ENCODE measurements at places on chromosomes 12 and 14.

GRCh38 chr12:106081606-106082005, 57.1 kb downstream of the NUAK1 start:
- DNase-seq, result no peak
- H3K4me3 ChIP-seq, result no peak overlapping the region
- peaks cover 69% of the 10 kb centered on the region for H3K27me3 ChIP-seq
- H3K4me1 ChIP-seq, result no peaks in the 10 kb centered on the region
- no peak overlapping the region for H3K27ac ChIP-seq

DNA sequence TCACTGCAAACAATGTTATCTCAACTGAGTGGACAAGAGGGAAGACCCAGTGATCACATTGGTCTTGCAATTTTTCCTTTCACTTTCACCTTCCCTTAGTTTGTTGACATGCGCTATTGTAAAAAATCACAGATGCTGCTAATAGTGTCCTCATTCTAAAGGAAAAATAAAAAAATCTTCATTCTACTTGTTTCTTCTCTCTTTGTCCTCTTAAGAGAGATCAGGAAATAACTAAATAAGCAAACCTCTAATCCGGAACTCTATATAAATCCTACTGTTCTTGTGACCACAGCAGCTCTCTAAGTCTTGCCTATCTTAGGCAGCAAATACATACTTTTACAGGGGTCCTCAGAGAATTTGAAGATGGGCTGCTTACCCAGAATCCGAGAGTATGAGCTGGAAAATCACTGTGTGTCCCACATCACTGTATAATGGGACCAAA, 257.7 kb downstream of the NAV3 start:
- no peak for DNase-seq
- H3K4me3 ChIP-seq, result no peak overlapping the region
- no peaks in the 10 kb centered on the region for H3K27me3 ChIP-seq

DNA sequence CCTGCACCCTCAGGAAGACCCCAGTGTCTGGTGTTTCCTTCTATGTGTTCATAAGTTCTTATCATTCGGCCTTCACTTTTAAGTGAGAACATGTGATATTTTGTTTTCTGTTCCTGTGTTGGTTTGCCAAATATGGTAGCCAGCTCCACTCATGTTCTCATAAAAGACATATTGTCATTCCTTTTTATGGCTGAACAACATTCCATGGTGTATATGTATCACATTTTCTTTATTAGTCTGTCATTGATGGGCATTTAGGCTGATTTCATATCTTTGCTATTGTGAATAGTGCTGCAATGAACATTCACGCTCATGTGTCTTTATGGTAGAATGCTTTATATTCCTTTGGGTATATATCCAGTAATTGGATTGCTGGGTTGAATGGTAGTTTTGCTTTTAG, 645.1 kb downstream of the SLC16A7 start:
- no peak overlapping the region for H3K4me3 ChIP-seq
- H3K27ac ChIP-seq, result no peak overlapping the region
- no peaks in the 10 kb centered on the region for H3K27me3 ChIP-seq
- H3K36me3 ChIP-seq, result no peaks in the 10 kb centered on the region

- no peaks in the 10 kb centered on the region for H3K36me3 ChIP-seq
- H3K4me1 ChIP-seq, result no peaks in the 10 kb centered on the region
- no peak for DNase-seq
- no peaks in the 10 kb centered on the region for H3K27me3 ChIP-seq
These were observed 76.9 kb downstream of the KICS2 start for GRCh38 chr12:64145226-64145625.

DNA sequence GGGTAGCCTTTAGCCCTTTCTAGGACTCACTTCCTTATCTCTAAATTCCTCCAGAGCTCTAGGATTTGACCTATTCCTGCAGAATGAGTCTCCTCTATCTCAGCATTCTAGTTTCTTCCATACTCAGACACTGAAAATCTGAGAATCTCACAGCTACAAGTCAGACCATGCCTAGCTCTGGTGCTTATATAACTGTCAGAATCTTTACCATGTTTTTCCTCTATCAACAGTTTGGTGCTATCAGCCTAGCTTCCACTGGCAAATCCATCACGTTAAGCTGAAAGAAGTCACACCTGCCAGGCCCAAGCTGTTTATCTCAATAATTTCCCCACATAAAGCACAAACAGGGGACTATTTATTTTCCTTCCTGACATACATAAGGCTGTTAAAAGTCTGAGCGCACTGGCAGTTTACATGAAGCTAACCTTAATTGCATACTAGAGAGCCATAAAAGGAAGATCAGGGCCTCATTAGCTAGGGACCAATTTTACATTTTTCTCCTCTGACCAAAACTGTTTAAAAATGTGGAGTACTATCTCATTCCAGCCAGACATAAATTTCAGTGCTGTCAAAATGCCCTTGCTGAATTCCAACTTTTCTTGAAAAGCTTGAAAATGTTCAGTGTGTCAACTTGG, 270.5 kb downstream of the C12orf75 start:
- H3K27ac ChIP-seq, result no peak overlapping the region
- H3K4me1 ChIP-seq, result no peaks in the 10 kb centered on the region
- no peak for DNase-seq
- H3K36me3 ChIP-seq, result no peaks in the 10 kb centered on the region
- H3K27me3 ChIP-seq, result no peaks in the 10 kb centered on the region

DNA sequence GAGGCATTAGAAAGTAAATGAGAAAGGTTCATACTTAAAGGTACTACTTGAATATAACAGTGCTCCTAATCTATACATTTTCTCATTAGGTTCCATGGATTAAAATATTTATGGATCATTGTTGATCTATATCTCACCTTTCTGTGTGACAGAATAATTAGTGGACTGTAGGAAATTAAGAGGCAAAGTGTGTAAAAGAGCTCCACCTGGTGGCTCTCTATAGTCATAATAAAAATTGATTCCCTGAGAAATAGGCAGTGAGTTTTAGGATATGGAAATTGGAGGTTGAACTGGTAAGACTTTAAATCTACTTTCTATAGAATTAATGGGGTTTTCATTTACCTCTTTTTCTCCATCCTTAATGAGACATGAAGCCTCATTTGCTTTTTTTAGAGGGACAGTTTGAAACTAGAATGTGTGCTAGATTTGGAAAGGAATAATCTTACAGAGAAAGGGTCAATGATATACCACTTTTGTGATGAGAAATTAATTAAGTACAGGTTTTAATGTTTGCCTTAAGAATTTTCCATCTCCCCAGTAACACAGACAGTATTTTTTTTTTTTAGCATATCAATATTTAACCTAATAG, 11.8 kb upstream of the DERA start:
- no peak overlapping the region for H3K4me3 ChIP-seq
- no peak for DNase-seq
- H3K27ac ChIP-seq, result peak overlapping the region; percentile 76

GRCh38 chr14:80764496-80764895, 177.0 kb downstream of the CEP128 start:
- H3K4me3 ChIP-seq, result no peak overlapping the region
- H3K27ac ChIP-seq, result no peak overlapping the region
- peaks cover 3% of the 10 kb centered on the region for H3K36me3 ChIP-seq
- DNase-seq, result no peak

GRCh38 chr12:116370004-116370404, 92.5 kb upstream of the MED13L start:
- no peak for DNase-seq
- H3K27ac ChIP-seq, result no peak overlapping the region

DNA sequence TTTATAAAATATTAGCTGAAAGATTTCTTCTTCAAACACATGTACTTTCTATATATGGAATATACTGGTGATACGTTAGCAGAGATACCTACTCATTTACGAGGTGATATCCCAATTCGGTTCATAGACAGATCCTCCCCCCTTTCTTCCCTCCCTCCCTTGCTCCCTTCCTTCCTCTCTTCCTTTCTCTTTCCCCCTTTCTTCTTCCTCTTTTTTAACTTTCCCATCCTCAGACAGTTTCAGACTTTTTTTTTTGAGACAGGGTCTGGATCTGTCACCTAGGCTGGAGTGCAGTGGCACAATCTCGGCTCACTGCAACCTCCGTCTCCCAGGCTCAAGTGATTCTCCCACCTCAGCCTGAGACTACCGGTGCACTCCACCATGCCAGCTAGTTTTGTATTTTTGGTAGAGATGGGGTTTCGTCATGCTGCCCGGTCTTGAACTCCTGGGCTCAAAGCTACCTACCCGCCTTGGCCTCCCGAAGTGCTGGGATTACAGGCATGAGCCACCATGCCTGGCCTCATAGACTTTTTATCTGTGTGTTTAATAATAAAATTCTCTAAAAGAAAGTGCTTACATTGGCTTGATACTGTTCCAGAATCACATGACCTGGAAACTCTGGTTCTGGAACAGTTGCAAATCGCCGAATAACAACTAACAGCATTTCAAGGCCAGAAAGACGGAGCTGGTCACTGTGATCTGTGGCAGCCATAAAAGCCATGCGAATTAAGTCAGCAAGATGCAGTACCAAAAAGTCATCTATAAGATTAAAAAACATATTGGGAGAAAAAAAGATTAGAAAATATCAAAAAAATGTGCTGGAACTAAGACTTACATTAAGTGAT, 99.2 kb downstream of the HEATR5A start:
- H3K27ac ChIP-seq, result no peak overlapping the region
- no peak for DNase-seq
- H3K27me3 ChIP-seq, result no peaks in the 10 kb centered on the region
- no peaks in the 10 kb centered on the region for H3K36me3 ChIP-seq
- no peaks in the 10 kb centered on the region for H3K4me1 ChIP-seq

- no peaks in the 10 kb centered on the region for H3K27me3 ChIP-seq
- H3K27ac ChIP-seq, result no peak overlapping the region
- H3K36me3 ChIP-seq, result no peaks in the 10 kb centered on the region
- no peak for DNase-seq
- no peaks in the 10 kb centered on the region for H3K4me1 ChIP-seq
- H3K4me3 ChIP-seq, result no peak overlapping the region
These were observed 90.7 kb downstream of the RERGL start for GRCh38 chr12:17999174-17999801.

GRCh38 chr14:104770851-104771272, 17.9 kb downstream of the SIVA1 start:
- no peak for DNase-seq
- peaks cover 3% of the 10 kb centered on the region for H3K36me3 ChIP-seq
- H3K4me3 ChIP-seq, result no peak overlapping the region
- H3K27ac ChIP-seq, result no peak overlapping the region
- no peaks in the 10 kb centered on the region for H3K4me1 ChIP-seq

DNA sequence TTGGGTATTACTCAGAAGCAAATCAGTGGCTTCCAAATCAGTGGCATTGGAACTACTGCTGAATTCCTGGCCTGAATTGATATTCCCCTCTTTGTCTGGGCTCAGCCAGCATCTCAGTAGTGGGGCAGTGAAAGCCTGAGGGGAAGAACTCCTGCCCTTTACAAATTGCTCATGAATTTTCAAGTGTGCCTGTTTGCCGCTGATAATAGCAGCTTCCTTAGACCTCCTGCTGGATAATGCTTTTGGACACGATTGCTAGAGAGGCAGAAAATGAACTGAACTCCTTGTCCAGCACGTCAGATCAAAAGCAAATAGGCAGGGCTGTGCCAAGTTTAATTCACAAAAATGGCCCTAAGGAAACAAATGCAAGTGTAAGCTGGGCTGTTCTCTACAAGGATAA, 91.3 kb upstream of the GZMB start:
- no peak overlapping the region for H3K4me3 ChIP-seq
- no peak for DNase-seq
- H3K27ac ChIP-seq, result no peak overlapping the region
- no peaks in the 10 kb centered on the region for H3K36me3 ChIP-seq
- H3K4me1 ChIP-seq, result no peaks in the 10 kb centered on the region

DNA sequence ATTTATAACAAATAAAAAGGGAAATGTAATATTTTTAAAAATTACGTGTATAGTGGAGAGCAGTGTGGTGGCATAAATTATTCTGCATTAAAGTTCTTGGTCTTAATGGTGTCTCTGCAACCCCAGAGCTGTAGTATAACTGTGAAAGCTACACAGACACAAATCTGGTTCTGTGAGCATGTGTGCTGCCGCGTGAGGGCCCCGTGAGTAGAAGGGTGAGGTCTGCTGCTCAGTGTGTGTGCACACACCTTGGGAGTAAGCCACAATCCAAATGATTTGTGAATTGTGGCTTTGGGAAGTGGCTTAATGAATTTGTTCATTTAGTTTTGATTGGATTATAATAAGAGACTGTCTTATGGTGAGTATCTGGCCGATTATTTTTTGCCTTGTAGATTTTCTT, 16.8 kb downstream of the PELI2 start:
- peak overlapping the region; percentile 16 for H3K27ac ChIP-seq
- H3K36me3 ChIP-seq, result no peaks in the 10 kb centered on the region
- DNase-seq, result no peak
- H3K4me1 ChIP-seq, result peaks cover 35% of the 10 kb centered on the region
- no peak overlapping the region for H3K4me3 ChIP-seq

DNA sequence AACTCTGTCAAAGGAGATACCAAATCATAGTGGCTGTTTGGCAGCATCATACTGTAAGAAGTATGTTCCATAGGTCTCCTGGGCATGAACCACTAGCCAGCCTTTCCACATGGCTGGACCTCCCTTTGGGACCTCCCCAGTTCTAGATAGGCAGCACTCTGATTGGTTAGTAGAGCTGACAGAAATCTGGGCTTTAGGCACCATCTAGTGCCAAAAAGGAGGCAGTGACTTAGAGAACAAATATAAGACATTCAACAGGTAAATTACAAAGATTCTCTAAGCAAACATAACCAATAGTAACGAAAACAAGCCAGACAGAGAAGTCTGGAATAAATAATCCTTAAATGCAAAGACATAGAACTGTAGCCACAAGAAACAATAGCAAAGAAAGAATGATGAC, 148.0 kb upstream of the PDE3A start:
- H3K36me3 ChIP-seq, result no peaks in the 10 kb centered on the region
- no peak overlapping the region for H3K27ac ChIP-seq
- DNase-seq, result no peak
- no peaks in the 10 kb centered on the region for H3K27me3 ChIP-seq

- H3K36me3 ChIP-seq, result no peaks in the 10 kb centered on the region
- no peak for DNase-seq
- H3K4me1 ChIP-seq, result no peaks in the 10 kb centered on the region
- no peak overlapping the region for H3K4me3 ChIP-seq
- peaks cover 43% of the 10 kb centered on the region for H3K27me3 ChIP-seq
These were observed 460.3 kb downstream of the EGLN3 start for GRCh38 chr14:33490555-33490954.

All from T-helper 17 cell (primary cell).